Hindlimb muscle (tissue), 1 donor: ENCODE measurements at places on chromosomes 6 and 20.
A peak's percentile ranks its signal among the peaks of the same experiment; 100 is the strongest.

- DNase-seq: no peak
These were observed 48.0 kb downstream of the MUC22 start for GRCh38 chr6:31058128-31058894.

- no peak for DNase-seq
These were observed 20.4 kb downstream of the ACSS1 start for GRCh38 chr20:25037288-25038102.

GRCh38 chr20:34111702-34112599, at the start of gene EIF2S2:
TSS of gene EIF2S2 (minus strand) at chr20:34112243. CDS start at chr20:34112110, 133 bp downstream.
- DNase-seq: peak; percentile 100

DNA sequence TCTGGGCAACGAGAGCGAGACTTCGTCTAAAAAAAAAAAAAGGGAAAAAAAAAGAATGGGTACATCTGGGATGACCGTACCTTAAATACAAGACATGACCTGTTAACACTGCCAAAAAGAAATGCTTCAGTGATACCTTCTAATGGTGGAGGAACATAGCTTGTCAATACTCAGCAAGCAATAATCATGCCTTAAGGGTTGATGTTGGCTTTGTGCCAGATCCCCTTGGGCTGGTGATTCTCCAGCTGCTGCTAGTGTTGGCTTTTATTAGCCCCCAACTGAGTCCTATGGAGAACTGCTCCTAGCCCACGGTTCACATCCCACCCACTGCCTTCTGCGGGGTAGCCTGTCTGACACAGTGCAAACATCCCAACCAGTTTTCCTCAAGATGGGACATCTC, 134.9 kb downstream of the PLCB1 start:
- DNase-seq: no peak

- DNase-seq: no peak
These were observed 532.5 kb downstream of the KIF16B start for GRCh38 chr20:16040742-16041141.

- peak; percentile 90 for DNase-seq
These were observed 3.4 kb upstream of the TNXB start for GRCh38 chr6:32112431-32112980.

GRCh38 chr6:31179042-31179386, 8.5 kb upstream of the POU5F1 start:
- DNase-seq: no peak
